Glutamatergic neuron (in vitro differentiated cells): ENCODE measurements at places on chromosomes 16 and 17. TPM values are rescaled to one million over a fixed set of nuclear protein-coding genes. Genes with fewer than 3 reads are reported as not detected.

SEPTIN12 gene
- 0.96 TPM for total RNA-seq

DNA sequence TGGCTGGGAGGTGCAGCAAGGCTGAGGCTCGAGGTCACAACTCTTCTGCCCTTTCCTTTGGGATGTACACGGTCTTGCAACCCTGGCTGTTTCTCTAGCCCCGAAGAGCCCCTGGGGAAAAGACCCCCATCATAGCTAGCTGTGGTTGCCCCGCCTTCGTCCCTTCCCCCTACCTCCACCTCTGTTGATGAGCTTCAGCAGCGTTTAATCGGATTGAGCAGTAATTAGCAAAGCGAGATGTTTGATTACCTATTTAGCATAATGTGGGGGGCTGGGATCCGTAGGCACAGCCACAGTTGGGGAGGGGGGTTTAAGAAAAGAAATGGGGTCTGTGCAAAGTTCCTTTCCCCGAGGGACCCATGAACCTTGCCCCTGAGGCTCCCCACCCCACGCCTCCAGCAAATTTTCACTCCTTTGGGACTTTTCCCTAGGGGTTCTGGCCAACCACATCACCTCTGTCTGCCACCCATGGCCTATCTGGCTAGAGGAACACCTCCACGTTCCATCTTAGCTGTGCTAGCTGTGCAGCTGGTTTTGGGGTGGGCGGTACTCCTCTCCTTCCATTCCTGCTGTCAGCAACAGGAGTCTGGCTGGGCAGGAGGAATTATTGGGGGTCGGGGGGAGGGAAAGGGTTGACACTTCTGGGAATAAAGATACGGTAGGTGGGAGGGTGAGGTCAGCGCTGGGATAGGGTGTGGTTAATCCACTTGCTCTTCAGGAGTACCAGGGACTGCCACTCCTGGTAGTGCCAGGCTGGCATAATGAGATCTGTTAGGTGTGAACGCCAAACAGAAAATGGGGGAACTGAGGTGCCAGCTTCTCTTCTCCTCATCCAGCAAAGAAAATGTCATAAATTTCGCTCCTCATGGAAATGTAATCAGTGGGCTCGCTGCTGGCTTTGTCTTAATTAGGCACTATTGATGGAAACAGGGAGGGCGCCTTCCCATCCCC lies 1.3 kb upstream of the DNAH2 start:
- no peaks in the 10 kb centered on the region for H3K36me3 ChIP-seq
- no peak for DNase-seq
- H3K4me3 ChIP-seq = peak overlapping the region; percentile 89
- H3K27me3 ChIP-seq = peaks cover 18% of the 10 kb centered on the region

DNA sequence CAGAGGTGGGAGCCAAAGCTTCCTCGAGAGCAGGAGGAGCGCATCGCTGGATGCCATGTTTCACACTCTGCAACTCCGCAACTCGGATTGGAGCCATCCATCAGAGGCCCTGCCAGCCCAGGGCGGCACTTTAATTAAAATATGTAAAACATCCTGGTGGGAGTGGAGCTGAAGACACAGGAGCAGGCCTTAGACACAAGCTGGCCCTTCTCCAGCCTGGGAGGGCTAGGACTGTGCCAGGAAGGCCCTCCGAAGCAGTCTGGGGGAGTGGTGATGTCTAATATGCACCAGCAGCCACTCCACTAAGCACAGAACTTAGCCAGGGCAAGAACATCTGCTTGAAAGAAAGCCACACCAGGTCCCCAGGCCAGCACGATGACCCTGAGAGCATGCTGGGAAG lies 5.8 kb upstream of the CCDC182 start:
- H3K27ac ChIP-seq = no peak overlapping the region
- no peak for DNase-seq
- no peak overlapping the region for H3K4me3 ChIP-seq
- H3K4me1 ChIP-seq = peaks cover 17% of the 10 kb centered on the region
- no peaks in the 10 kb centered on the region for H3K36me3 ChIP-seq
- peaks cover 2% of the 10 kb centered on the region for H3K27me3 ChIP-seq

- H3K36me3 ChIP-seq = no peaks in the 10 kb centered on the region
- H3K4me3 ChIP-seq = peak overlapping the region; percentile 71
- H3K27me3 ChIP-seq = peaks cover 15% of the 10 kb centered on the region
- DNase-seq = peak; percentile 63
- no peak overlapping the region for H3K27ac ChIP-seq
Measured at GRCh38 chr16:2473999-2474876, 689 bp upstream of the TBC1D24 start.

DNA sequence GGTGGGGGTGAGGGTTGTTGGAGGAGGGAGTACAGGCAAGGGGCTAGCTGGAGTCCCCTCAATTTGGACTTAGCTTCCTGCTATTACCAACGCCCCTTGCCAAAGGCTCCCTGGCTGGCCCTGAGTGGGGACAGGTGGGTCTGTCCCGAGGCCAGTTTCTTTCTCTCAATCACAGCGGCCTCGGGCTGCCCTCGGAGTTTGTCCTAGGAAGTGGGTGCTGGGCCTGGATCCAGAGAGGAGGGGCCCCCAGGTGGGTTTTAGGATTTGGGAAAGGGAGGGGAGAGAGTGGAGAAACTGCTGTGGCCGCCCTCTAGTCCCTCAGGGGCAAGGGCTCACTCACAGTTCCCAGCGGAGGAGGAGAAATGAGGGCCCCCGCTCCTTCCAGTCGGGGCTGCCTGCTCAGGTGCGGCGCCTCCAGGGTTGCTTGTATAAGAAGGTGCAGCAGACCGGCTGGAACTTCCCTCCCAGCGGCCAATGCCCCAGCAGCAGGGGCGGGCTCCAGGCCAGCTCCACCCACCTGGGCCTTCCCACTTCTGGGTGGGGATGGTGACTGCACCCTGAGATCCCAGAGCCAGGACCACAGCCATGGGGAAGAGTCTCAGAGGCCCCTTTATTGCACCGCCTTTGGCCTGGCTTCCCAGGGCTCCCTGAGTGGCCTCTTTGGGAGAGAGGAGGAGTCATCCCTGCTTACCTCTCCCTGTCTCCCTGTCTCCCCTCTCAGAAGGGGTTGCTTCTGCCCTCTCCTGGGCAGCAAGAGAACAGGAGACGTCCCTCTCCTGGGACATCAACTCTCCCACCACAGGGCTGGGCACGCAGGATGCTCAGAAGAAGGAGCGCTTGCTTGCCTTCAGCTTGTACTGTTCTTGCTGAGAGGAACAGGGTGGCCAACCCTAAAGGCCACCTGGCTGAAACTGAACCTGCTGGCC lies 112.0 kb upstream of the SMURF2 start:
- H3K4me1 ChIP-seq = peaks cover 17% of the 10 kb centered on the region

- no peak overlapping the region for H3K27ac ChIP-seq
- DNase-seq = no peak
- peaks cover 4% of the 10 kb centered on the region for H3K36me3 ChIP-seq
- H3K4me3 ChIP-seq = no peak overlapping the region
Measured at GRCh38 chr17:20994779-20995149, 48.0 kb downstream of the USP22 start.
